ENCODE measurements at places on chromosomes 1 and 21.
A peak's percentile ranks its signal among the peaks of the same experiment; 100 is the strongest.

DNA sequence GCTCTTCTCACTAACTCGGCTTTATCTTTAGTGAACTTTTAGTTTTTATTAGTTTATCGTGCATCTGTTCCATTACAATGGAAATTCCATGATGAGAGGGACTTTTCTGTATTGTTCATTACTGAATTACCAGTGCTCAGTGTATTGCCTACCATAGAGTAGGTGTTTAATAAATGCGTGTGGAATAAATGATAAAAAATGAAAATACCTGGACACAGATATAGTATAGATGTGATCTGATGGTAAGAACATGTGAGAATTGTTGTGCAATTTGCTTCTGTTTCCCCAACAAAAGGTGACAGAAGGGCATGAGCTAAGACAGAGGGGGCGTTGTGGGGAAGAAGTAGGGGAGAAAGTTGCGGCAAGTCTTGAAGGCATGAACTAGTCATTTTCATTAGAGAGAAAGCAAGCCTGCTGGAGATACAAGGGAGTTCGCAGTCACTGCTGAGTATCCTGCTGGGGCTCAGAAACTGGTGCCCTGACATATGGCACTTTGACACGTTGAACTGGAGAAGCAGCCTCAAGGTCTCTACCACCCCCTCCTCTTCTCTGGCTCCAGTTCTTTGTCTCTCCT lies 5.6 kb upstream of the COG2 start:
- no peak for DNase-seq

GRCh38 chr1:40955266-40955665 lies 24.2 kb upstream of the CTPS1 start:
- DNase-seq: no peak

- peak; percentile 32 for DNase-seq
Measured at GRCh38 chr1:225458222-225458631, 30.4 kb upstream of the LBR start.

GRCh38 chr1:43308635-43309404 lies 8.0 kb downstream of the TIE1 start:
- DNase-seq: no peak

DNA sequence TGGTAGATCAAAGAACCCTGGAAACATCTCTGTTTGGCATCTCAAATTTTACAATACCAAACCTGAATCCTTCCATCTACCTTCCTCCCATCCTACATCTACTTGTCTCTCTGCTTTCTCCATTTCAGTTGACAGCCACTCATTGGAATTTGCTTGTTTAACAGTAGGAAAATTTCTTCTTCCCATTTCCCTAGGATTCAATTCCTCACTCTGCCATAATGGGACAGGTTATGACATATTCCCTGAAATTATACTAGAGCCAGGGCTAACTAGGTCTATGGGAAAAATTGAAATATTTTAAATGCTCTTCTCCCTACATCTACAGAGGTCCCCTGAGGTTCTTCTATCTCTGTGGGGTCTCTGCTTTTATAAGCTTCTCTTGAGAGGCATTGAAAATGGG lies 257.7 kb downstream of the KCNH1 start:
- no peak for DNase-seq

- DNase-seq: no peak
Measured at GRCh38 chr1:3924825-3925220, 24.8 kb upstream of the C1orf174 start.

DNA sequence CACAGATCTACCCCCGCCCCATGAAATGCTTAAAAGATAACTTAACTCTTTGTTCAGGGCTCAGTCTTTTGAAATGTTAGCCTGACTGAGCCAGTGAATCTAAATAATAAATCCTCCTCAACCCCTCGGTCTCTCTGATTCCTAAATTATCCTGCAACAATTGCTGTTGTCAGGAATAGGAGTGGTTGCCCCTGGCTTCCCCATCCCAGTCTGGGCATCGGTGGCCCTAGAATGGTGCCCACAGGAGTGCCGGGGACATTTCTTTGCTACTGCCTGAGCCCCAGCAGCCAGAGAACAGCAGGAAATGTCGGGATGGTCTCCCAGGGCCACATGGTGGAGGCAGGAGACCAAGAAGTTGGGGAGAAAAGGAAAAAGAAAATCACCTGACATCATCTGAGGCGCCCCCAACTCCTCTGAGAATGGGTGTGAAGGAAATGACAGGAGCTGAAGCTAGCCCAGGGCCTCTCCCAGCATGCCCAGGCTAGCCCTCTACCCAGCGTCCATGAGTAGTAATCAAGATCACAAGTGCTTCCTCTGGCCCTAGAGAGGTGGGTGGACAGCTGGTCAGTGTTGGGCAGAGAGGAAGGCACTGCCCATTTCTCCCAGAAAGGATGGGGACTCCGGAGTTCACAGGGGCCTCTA lies 1.6 kb downstream of the PADI4 start:
- no peak for DNase-seq

- no peak for DNase-seq
Measured at GRCh38 chr1:22804969-22805671, 94.5 kb downstream of the EPHB2 start.

DNA sequence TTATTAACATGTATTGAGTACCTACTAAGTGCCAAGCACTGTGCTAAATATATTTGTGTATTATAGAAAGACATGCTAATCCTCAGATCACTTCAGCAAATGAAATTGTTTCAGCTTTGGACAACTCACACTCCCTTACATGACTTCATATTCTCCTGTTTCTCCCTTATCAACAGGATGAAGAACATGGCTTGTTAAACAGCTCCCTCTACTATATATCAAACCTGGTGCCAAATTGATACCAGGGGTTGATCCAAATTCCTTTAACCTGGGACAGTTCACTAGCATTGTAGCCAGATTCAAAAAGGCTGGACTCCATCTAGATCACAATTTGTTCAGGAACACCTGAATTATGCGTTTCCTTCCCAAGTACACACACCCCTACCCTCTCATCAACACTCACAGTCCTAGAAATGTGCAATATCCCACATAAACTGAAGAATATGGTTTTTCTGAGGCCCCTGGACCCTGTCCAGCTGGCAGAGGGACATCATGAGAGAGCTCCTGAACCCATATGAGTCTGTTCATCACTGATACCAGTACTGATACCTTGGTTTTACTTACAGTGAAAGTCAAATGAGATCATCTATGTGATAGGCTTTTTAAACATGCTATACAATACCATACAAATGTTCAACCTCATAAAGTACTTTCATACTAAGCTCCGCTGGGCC lies 47.0 kb upstream of the PALMD start:
- no peak for DNase-seq

DNA sequence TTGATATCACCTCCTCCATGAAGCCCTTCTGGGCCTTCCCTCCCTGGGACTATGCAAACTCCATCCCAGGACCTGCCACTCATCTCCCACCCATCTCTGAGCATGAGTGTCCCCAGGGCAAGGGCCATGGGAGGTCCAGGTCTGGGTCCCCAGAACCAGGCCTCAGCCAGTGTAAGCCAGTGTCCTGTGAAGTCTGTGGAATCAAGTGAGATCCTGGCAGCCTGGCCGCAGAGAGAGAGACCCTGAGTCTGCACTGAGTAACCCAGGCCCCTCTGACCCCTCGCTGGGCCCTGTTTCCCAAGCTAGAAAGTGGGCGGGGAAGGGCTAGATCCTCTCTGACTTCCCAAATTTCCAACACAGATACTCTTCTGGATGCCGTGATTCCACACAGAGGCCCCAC lies 132.7 kb downstream of the DMRTB1 start:
- DNase-seq: no peak

- no peak for DNase-seq
Measured at GRCh38 chr1:220527908-220528678, at the start of gene MARK1. MARK1 (plus strand) TSS chr1:220528136; CDS start chr1:220528823, 687 bp downstream.

DNA sequence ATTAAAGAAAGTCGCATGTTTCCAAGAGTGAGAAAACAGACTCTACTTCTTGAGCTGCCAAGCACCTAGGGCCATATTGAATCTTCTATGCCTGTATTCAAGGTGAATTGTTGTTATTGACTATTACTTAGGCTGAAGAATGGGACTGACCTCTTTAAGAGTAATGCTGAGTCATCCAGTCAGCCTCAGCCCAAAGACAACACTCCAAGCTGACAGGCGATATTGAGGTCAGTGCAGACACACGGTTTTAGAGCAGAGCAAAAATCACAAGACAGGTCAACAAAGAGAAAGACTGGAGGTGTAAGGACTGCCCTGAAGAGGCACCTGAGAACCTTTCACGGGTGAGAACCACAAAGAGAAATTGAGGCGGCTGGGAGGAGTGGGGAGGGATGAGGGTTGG lies 146.9 kb downstream of the MIS18A start:
- DNase-seq: no peak

DNA sequence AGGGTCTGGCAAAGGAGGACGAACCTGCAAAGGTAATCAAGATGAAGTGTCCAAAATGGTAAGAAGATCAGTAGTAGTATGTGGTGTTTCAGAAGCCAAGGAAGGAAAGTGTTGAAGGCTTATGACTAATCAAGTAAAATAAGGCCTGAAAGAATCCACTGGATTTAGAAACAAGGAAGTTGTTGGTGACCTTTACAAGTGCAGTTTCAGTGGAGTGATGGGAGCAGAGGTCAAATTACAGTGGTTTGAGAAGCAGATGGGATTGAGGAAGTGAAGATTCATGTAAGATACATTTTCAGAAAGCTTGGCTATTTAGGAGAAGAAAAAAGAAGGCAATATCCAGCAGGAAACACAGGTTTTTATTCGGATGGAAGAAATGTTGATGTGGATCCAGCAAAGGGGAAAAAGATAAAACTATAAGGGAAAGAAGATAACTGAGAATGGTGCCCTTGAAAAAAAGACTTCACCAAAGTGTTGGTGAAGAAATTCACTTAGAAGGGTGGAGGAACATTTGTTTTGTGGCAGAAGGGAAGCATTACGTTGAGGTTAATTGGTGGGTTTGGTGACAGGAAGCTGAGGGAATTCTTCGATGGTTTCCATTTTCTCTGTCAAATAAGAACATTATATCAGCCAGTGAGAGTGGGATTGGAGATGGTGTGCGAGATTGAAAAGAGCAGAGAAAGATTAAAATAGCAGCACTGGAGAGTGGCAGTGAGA lies 2.1 kb downstream of the ARMH1 start:
- DNase-seq: peak; percentile 91
